CD4-positive, alpha-beta T cell treated with Interleukin-17A for 4 hours (primary cell): ENCODE measurements at places on chromosomes 12 and 14.

DNA sequence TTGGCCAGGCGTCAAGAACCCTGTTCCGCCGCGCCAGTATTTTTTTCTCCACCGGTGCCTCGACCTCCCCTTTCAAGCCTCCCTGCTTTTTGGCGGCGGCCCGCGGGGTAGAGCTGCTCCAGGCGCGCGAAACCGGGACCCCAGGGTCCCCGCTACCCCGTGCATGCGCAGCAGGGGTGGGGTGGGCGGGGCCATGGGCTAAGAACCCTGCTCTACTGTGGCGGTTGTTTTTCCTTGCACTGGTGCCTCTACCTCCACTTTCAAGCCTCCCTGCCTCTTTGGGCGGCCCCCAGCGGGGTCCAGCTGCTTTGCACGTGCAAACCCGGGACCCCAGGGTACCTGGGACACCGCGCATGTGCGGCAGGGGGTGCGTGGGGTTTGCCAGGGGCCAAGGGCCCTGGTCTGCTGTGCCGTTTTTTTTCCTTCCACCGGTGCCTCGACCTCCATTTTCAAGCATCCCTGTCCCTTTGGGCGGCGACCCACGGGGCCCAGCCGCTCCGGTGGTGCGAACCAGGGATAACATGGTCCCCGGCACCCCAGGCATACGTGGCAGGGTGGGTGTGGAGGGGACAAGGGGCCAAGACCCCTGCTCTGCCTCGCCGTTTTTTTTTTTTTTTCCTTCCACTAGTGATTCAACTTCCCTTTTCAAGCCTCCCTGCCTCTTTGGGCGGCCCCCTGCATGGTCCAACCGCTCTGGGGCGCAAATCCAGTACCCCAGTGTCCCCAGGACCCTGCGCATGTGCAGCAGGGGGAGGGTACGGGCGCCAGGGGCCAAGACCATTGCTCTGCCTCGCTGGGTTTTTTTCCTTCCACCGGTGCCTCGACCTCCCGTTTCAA lies 326.8 kb downstream of the ALG10 start:
- no peak for DNase-seq

DNA sequence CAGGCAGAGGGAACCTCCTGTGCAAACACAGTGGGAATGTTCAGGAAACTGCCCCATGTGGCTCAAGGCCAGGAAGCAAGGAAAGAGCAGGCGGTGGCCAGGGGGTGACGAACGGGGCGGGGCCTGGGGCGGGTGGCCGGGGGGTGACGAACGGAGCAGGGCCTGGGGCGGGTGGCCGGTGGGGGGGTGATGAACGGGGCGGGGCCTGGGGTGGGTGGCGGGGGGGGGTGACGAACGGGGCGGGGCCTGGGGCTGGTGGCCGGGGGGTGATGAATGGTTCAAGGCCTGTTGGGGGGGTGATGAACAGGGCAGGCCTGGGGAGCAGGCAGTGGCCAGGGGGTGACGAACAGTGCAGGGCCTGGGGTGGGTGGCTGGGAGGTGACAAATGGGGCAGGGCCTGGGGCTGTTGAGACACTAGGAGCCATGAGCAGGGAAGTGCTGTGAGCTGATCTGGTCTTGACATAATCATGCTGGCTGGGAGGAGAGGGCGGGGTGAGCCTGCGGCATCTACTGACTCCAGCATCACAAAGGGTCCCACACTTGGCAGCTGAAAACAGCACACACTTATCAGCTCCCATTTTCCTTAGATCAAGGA lies 62.7 kb upstream of the FBRSL1 start:
- DNase-seq = no peak

- DNase-seq = no peak
These were observed 43.0 kb upstream of the LRRC10 start for GRCh38 chr12:69653703-69654102.

- no peak for DNase-seq
These were observed 612.7 kb upstream of the TBX3 start for GRCh38 chr12:115296613-115297198.

DNA sequence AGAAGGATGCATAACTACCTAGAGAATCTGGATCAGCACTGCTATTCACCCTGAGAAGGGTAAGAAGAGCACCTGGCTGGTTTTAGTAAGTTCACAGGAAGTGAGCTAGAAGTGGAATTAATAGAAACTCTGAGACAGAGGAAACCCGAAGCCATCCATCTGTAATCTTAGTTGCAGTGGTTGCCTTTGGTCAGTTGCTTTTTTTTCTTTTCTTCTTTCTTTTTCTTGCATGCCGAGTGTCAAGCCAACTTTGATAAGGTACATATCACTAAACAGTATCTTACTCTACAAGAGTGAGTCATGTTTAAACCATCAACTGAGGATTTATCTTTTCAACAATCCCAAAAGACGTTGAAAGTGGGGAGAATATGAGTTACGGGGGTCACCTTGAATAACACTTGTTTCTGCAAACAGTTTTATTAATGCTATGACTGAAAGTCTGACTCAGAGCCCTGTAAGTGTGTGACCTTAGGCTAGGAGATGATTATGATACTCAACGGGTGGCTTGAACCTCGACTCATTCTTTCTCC lies 26.7 kb downstream of the C12orf75 start:
- no peak for DNase-seq

DNA sequence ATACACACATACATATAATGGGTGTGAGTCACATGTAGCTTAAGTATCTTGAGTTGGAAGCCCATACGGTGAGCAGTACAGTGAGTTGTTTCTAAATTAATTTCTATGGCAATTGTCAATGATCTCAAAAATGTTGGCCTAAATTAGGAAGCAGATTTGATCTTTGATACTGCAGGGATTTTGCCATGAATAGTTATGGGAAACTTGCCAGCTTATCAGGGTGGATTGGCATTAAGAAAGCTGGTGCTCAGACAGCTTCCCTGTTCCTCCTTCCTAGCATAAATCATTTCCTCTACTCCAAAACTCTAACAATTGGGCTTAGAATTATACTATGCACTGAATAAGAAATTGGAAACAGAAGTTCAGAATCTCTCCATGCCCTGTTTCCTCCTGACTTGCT lies 150.9 kb upstream of the FRMD6 start:
- DNase-seq = no peak

GRCh38 chr12:104635607-104636343 lies 179.0 kb downstream of the CHST11 start:
- DNase-seq = no peak

- DNase-seq = no peak
These were observed 15.2 kb upstream of the DLK1 start for GRCh38 chr14:100711493-100711892.

- no peak for DNase-seq
These were observed 6.7 kb upstream of the ETV6 start for GRCh38 chr12:11642785-11643184.

DNA sequence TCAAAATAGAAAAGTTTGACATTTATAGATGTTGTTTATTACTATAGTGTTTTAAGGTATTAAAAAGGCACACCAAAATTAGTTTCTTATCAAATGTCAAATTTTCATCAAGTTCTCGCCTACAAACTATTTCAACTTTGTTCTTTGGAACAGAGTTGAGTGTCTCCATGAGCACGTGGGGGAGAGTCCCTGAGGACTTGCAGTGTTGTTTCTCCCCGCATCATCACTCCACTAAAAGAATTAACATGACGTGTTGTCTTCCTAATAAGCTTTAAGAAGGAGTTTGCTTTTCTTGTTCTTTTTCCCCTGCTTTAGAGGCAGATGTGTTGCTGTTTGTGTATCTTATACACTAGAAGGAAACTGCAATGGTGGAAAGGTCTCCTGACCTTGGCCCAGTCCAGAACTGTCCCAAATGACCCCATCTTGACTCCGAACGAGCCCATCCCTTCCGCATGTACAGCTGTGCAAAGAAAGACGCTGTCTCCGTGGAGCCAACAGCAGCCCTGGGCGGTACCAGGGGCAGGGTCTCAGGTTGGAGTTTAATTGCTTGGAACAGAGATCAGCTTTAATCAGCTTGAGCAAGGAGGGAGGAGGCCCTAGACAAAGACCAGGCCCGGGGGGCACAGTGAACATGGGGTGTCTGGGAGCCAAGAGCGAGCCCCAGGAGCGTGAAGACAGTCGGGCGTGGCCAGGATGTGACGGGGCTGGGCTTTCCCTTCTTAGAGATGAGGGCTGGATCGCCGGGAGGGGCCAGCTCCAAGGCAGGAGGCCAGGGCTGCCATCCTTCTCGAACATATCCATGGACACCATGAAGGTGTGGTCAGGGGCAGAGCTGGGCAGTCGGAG lies 215.4 kb upstream of the RTL1 start:
- DNase-seq = no peak

GRCh38 chr12:86659985-86660384 lies 403.8 kb upstream of the MGAT4C start:
- no peak for DNase-seq

- no peak for DNase-seq
These were observed 202.2 kb downstream of the AEBP2 start for GRCh38 chr12:19641235-19642080.

DNA sequence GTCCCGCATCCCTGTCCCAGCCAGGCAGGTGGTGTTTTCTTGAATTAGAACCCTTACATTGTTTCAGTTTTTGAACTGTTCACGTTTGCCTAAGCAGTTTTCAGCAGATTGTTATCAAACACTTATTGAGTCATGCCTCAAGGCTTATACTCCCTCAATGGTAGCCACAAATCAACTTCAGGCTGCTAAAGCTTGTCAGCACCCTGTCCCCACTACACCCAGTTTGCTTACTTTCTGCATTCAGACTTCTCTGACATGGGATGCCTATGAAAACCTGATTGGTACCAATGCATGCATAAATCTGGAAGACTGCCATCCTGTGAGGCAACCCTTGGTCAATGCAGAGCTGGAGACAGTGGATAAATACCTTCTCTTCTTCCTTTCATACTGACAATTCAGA lies 225.4 kb downstream of the BTG1 start:
- DNase-seq = no peak

- DNase-seq = no peak
These were observed 203.5 kb downstream of the ANO6 start for GRCh38 chr12:45419317-45419814.

DNA sequence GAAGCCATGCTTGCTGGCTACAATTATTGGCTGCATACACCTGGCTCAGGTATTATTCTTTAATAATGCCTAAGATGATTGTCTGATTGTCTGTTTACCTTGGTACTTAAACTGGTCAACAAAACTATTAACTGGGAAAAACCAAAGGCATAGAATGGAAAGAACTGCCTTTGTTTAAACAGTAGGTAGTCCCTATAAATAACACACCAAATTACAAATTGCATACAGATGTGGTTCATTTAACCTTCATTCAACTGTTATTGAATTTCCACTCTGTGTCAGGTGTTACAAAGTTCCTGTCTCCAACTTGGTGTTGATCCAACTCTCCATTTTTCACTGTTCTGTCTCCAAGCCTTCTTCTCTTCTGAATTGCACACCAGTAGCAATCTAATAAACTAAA lies 79.8 kb upstream of the FSCB start:
- no peak for DNase-seq

DNA sequence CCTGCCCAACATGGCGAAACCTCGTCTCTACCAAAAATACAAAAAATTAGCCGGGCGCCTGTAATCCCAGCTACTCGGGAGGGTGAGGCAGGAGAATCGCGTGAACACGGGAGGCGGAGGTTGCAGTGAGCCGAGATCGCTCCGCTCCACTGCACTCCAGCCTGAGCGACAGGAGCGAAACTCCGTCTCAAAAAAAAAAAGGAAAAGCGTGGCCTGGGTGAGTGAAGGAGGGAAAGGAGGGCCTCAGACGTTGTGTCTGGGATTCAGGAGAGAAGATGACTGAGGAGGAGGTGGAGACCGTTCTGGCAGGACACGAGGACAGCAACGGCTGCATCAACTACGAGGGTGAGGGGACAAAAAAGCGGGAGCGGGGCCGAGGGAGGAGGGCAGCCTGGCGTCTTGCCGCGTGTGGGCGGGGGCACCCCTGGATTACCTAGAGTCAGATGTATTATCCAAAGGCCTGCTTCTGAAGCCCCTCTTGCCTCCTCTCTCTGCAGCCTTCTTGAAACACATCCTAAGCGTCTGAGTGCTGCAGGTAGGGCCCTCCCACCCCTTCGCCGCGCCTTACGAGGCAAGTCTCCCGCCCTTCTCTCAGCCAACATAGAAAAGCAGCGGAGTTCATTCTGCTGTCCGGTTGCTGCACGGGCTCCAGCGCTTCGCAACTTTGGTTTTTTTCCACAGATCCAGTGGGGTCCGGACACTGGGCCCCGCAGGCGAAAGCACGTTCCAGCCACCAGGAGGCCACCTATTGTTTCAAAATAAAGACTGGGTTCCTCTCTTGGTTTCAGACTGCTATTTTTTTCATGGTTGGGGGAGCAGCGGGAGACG lies 744 bp upstream of the MYL6 start:
- DNase-seq = peak; percentile 72

DNA sequence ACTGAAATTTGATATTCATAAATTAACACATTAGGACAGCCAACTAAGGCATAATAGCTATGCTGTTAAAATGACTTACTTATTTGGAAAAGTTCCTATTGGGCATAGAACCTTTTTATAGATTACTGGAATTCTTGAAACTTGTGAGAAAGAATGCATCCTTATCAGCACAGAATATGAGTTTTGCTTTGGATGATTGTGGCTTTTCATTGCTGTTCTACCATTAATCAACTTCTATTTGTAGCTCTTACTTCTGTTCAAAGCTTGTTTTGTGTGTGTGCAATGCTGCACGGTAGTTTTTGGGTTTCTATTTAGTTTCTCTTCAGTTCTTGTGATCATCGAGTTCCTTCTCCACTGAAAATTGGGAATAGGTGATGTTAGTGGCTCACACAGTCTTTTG lies 152.4 kb upstream of the PELI2 start:
- DNase-seq = no peak

- DNase-seq = peak; percentile 8
These were observed 612 bp upstream of the SLC25A3 start for GRCh38 chr12:98592825-98593322.

- no peak for DNase-seq
These were observed 169.0 kb downstream of the NEDD1 start for GRCh38 chr12:97075934-97076630.

- no peak for DNase-seq
These were observed 43.1 kb upstream of the GPHB5 start for GRCh38 chr14:63361790-63362189.

- no peak for DNase-seq
These were observed 241.4 kb downstream of the BMP4 start for GRCh38 chr14:53715193-53715721.

DNA sequence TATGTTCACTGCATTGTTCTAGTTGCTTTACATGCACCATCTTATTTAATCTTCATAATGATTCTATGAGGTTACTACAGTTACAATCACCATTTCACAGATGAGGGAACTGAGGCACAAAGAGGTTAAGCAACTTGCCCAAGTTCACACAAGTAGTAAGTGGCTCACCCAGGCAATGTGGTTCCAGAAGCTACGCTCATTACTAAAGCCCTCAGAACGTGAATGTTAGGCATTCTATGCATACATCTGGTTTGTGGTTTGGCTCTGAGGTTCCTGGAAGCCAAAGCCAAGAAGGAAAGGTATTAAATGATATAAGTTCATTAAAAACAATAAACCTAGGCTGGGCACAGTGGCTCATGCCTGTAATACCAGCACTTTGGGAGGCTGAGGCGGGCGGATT lies 14.4 kb upstream of the VRTN start:
- DNase-seq = no peak

GRCh38 chr12:83823386-83824045 lies 1089.1 kb downstream of the SLC6A15 start:
- peak; percentile 10 for DNase-seq
